ENCODE measurements at places on chromosomes 7 and 10.

DNA sequence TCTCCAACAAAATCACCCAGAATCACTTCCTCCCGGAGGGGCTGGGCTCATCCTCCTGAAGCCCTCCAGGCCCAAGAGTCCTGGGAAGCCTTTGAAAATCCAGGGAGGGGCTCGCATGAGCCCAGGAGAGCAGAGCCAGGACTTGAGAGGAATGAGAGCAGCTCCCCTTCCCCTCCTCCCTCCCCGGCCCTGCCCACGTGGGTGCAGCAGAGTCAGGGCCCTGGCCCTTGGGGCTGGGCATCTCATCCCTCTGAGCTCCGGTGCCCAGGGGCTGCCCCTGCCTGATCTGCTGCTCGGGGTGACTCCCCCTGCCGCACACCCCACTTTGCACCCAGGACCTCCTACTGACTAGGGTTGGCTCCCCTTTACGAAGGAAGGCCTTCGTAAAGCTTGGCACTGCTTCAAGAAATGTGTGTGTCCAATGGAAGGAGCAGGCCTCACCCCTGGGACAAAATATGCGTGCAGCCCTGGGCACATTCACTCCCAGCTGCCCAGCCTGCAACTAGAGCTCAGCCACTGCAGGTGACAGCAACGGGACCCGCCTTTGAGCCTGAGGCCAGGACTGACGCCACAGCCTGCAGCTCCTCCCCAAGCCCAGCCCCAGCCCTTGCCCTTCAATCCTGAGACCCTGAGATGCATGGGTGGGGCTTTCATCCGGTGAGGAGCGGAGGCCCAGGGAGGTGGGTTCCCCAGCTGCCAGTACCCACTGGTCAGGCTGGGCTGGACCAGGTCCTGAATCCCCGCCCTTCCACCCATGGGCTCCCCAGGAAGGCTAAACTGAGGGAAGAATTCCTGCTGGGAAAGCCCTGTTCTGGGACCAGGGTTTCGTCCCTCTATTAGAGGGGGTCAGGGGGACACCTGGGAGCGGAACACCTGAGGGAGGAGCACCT lies 21.8 kb downstream of the PWWP2B start:
- peaks cover 5% of the 10 kb centered on the region for H3K36me3 ChIP-seq
- no peak for DNase-seq
- H3K4me3 ChIP-seq, result no peak overlapping the region
- peaks cover 5% of the 10 kb centered on the region for H3K4me1 ChIP-seq
- no peak overlapping the region for H3K27ac ChIP-seq

- H3K36me3 ChIP-seq, result no peaks in the 10 kb centered on the region
- H3K4me3 ChIP-seq, result no peak overlapping the region
- no peaks in the 10 kb centered on the region for H3K4me1 ChIP-seq
- no peak overlapping the region for H3K27ac ChIP-seq
- H3K27me3 ChIP-seq, result peaks cover 9% of the 10 kb centered on the region
Measured at GRCh38 chr10:78732381-78732780, 336.4 kb upstream of the ZMIZ1 start.

DNA sequence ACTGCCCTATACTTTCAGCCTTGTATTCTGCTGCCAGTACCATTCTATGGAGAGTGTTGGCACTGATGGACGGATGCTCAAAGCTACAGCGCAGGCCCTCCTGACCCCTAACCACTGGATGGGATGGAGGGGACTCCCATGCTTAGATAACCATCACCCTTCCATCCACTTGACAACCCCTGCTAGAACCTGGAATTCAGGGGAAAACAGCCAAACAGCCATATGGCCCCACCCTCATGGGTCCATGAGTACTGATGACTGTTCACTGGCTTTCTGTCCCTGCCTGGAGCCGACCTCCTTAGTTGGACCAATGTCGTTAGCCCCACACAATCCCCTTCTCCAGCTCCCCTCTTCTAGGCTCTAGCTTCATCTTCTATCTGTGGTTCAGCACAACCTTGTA lies 16.2 kb downstream of the DUSP5 start:
- no peaks in the 10 kb centered on the region for H3K27me3 ChIP-seq
- H3K36me3 ChIP-seq, result peaks cover 72% of the 10 kb centered on the region
- H3K4me3 ChIP-seq, result no peak overlapping the region
- no peak for DNase-seq

DNA sequence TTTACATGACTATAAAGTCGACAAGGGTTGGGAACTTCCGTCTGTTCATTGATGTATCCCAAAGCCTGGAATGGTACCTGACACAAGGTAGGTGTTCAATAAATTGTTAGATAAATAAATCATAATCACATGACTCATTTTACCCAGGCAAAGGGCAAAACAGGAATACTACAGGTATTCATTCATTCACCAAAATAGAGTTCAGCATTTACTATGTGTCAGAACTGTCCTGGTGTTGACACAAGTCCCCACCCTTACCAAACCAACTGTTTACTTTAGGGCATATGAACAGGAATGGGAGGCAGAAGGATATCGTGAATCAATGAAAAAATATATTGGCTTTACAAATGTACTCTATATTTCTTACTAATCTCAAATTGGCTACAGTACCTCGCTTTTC lies 666 bp upstream of the YAE1 start:
- peaks cover 12% of the 10 kb centered on the region for H3K36me3 ChIP-seq
- H3K4me1 ChIP-seq, result peaks cover 21% of the 10 kb centered on the region
- peak overlapping the region; percentile 70 for H3K27ac ChIP-seq
- DNase-seq, result no peak
- peaks cover 10% of the 10 kb centered on the region for H3K27me3 ChIP-seq
- H3K4me3 ChIP-seq, result peak overlapping the region; percentile 99

- peaks cover 2% of the 10 kb centered on the region for H3K36me3 ChIP-seq
- no peak overlapping the region for H3K27ac ChIP-seq
- no peak for DNase-seq
- no peaks in the 10 kb centered on the region for H3K4me1 ChIP-seq
- peaks cover 2% of the 10 kb centered on the region for H3K27me3 ChIP-seq
Measured at GRCh38 chr7:154781369-154782303, 221.3 kb downstream of the PAXIP1 start.

DNA sequence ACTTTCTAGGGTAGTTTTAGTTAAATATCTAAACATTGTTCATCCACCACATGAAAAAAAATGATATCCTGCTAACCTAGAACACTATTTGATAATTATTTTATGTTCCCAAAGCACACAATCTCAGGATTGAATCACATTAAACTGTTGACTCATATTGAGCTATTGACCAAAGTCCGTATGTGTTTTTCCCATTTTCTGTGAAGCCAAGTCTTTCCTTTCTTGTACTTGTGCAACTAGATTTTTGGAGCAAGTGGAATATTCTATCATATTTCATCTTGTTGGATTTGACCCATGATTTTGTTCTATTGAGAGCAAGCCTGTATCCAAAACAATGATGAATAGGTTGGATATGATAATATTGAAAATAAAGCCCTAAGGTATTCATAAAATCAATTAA lies 164.6 kb downstream of the SKAP2 start:
- no peak overlapping the region for H3K27ac ChIP-seq
- DNase-seq, result no peak
- H3K27me3 ChIP-seq, result peaks cover 10% of the 10 kb centered on the region

GRCh38 chr10:53079283-53079682 lies 306.7 kb upstream of the MBL2 start:
- H3K27ac ChIP-seq, result no peak overlapping the region
- H3K27me3 ChIP-seq, result no peaks in the 10 kb centered on the region
- H3K4me3 ChIP-seq, result no peak overlapping the region
- no peak for DNase-seq
- no peaks in the 10 kb centered on the region for H3K36me3 ChIP-seq

GRCh38 chr10:30026578-30026977 lies 32.8 kb downstream of the JCAD start:
- no peak for DNase-seq
- peak overlapping the region; percentile 73 for H3K4me3 ChIP-seq
- peaks cover 4% of the 10 kb centered on the region for H3K36me3 ChIP-seq

All from activated T-helper 1 cell treated with anti-CD3 and anti-CD28 coated beads, Interleukin-12 subunit alpha, Interleukin-12 subunit beta, Interleukin-2, Interleukin-4 antibody, amounts not matched to agents 30 ng/mL and 10 ng/mL and 1 ng/mL, durations not matched to agents 14 hours and 24 hours and 36 hours (primary cell).